Left lung (tissue), 14 donors: ENCODE measurements at places on chromosomes 12 and 14. TPM values are rescaled to one million over a fixed set of nuclear protein-coding genes. Genes with fewer than 3 reads are reported as not detected.
A peak's percentile ranks its signal among the peaks of the same experiment; 100 is the strongest.

DNA sequence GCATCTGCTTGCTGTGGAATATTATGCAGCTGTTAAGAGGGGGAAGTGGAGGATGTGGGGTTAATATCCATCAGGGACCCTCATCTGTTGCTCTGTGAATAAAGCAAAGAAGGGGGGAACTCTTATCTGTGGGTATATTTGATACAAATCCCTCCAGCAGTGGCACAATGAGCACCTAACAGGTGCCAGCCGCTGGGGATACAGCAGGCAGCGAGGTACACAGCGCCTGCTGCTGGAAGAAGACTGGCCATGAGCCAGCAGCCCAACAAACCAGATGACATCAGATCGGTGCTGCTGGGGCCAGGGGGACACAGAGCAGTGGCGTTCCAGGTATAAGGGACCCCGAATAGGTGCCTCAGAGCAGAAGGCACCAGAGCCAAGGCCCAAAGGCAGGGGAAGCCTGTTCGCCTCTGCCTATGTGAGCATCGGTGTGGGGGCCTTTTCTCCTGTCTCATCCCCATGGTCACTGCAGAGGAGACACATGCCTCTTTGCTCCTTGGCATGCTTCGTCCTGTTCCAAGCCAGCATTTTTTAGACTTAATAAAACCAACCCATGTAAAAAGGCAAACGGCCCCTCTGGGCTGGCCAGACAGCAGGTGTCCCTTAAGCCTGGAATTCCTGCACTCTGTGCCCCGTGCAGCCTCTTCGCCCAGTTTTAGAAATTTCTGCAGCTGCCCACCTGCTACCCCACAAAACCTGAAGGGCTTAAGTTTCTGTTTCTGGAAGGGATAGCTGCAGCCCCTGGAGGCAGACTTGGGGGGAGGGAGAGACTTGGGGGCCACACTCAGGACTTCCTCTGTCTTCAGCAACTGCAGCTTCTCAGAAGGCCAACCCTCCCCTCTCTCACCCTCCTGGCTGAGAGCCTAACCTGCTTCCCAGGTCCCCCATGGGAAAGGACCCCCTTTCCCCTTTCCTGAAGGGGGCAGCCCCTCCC lies 1.6 kb upstream of the CKB start:
- H3K27me3 ChIP-seq: peaks cover 8% of the 10 kb centered on the region
- no peak overlapping the region for H3K4me3 ChIP-seq
- DNase-seq: no peak

DNA sequence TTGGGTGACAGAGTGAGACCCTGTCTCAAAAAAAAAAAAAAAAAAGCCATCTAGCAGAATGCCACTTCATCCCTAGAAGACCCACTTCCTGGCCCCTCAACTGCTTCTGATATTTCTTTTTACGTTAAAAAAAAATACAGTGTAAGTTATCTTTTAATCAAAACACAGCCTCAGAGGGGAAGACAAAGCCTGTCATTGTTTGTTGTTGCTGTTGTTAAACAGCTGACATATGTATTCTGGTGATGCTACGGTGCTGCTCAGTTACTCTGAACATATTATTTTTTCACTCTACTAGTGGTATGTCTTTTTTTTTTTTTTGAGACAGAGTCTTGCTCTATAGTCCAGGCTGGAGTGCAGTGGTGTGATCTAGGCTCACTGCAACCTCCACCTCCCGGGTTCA lies 75.4 kb downstream of the PAPLN start:
- no peak overlapping the region for H3K27ac ChIP-seq
- no peaks in the 10 kb centered on the region for H3K36me3 ChIP-seq
- H3K4me1 ChIP-seq: peaks cover 26% of the 10 kb centered on the region
- no peak for DNase-seq
- no peaks in the 10 kb centered on the region for H3K27me3 ChIP-seq

- no peak overlapping the region for H3K27ac ChIP-seq
- no peaks in the 10 kb centered on the region for H3K4me1 ChIP-seq
- no peak for DNase-seq
- no peaks in the 10 kb centered on the region for H3K27me3 ChIP-seq
- no peak overlapping the region for H3K4me3 ChIP-seq
Measured at GRCh38 chr14:31326111-31326510, 94.2 kb downstream of the HEATR5A start.

DNA sequence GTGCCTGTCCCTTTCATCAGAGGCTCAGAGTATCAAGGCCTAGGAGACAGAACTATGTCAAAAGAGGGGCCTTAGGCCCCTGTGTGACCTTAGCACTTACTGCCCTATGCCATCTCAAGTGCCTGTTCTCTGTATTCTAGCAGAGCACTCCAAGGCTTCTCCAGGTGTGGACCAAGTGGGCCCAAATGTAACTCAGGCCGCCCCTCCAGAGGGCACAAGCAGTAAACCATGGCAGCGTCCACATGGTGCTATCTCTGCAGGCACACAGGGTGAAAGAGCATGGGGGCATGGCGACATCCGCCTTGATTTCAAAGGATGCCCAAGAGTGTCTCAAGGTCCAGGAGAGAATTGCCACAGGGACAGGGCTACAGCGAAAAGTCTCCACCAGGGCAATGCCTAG lies 628.7 kb downstream of the RPS29 start:
- H3K27me3 ChIP-seq: no peaks in the 10 kb centered on the region
- no peak overlapping the region for H3K27ac ChIP-seq
- H3K36me3 ChIP-seq: no peaks in the 10 kb centered on the region
- no peak overlapping the region for H3K4me3 ChIP-seq

GRCh38 chr12:58241099-58241498 lies 299.7 kb downstream of the ATP23 start:
- H3K27me3 ChIP-seq: no peaks in the 10 kb centered on the region
- no peaks in the 10 kb centered on the region for H3K4me1 ChIP-seq
- no peaks in the 10 kb centered on the region for H3K36me3 ChIP-seq
- no peak for DNase-seq
- H3K4me3 ChIP-seq: no peak overlapping the region

GRCh38 chr14:50871914-50872732 lies at the start of gene ABHD12B:
ABHD12B (plus strand) TSS chr14:50872053; CDS start chr14:50872175, 122 bp downstream.
- H3K36me3 ChIP-seq: no peaks in the 10 kb centered on the region
- peak; percentile 84 for DNase-seq
- peaks cover 21% of the 10 kb centered on the region for H3K27me3 ChIP-seq
- H3K27ac ChIP-seq: no peak within 1 kb of the TSS
- H3K4me3 ChIP-seq: no peak within 1 kb of the TSS

- no peaks in the 10 kb centered on the region for H3K4me1 ChIP-seq
- no peaks in the 10 kb centered on the region for H3K27me3 ChIP-seq
- H3K36me3 ChIP-seq: no peaks in the 10 kb centered on the region
- no peak for DNase-seq
- H3K4me3 ChIP-seq: no peak overlapping the region
Measured at GRCh38 chr14:47439953-47440352, 235.5 kb downstream of the MDGA2 start.

DNA sequence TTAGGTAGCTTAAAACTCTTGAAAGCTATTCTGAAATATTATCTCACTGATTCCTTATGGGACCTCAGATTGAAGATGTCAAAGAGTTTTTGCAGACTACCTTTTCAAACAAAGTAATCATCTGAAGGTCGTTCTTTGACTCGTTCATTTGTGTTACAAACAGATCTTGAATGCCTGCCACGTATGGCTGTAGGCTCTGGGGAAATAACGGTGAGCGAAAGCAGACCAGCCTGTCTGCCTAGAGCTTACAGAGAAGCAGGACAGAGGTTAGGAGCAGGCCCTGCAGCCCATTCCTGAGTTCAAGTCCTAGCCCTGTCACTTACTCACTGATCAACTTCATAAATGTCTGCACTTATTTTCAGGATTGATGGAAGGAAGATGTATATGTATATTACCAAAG lies 83.6 kb downstream of the FLRT2 start:
- no peak overlapping the region for H3K4me3 ChIP-seq
- no peaks in the 10 kb centered on the region for H3K4me1 ChIP-seq
- H3K36me3 ChIP-seq: no peaks in the 10 kb centered on the region
- DNase-seq: no peak
- H3K27ac ChIP-seq: no peak overlapping the region
- no peaks in the 10 kb centered on the region for H3K27me3 ChIP-seq

DNA sequence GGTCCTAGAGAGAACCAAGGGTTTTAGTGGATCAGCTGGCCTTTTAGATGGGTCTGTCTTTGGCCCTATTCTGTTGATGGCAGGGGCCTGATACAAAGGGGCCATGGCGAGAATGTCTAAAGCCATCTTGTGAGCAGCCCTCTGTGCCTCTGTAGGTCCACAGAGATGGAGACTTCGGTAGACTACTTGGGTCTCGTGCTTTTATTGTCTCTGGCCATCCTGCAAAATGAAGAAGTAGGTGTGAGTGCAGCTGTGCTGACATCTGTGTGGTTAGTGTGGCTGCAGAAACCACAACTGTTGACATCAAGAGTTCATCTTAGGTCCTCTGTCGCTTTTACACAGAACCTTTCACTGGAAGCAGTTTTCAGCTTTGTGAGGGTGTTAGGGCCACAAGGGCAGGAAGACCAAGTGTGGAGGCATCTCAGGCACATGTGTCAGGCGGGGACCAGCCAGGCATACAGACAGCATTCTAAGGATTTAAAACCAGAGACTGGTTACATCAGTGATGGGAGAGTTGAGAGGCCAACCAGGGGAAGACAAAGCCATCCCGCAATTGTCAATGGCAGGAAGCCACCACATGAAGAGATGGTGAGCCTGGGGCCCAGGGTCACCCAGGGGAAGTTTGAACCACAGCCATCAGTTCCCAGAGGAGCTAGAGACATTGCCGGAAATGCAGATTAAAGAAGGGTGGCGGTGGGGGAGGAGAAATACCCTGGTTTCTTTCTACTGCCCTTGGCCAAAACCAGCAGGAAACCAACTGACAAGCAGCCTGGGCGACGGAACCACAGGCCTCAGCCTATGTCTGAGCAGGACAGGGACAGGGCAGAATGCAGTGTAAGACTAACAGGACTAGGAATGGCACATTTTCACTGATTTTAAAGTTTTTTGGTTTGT lies 13.0 kb upstream of the TPCN1 start:
- peak overlapping the region; percentile 82 for H3K27ac ChIP-seq
- no peaks in the 10 kb centered on the region for H3K27me3 ChIP-seq
- H3K36me3 ChIP-seq: no peaks in the 10 kb centered on the region
- H3K4me1 ChIP-seq: peaks cover 7% of the 10 kb centered on the region
- no peak overlapping the region for H3K4me3 ChIP-seq

GRCh38 chr14:54805445-54806322 lies 96.9 kb downstream of the GCH1 start:
- H3K36me3 ChIP-seq: no peaks in the 10 kb centered on the region
- no peaks in the 10 kb centered on the region for H3K27me3 ChIP-seq
- DNase-seq: peak; percentile 91
- no peak overlapping the region for H3K27ac ChIP-seq
- no peak overlapping the region for H3K4me3 ChIP-seq

GRCh38 chr12:66453120-66453519 lies 150.8 kb downstream of the HELB start:
- no peak overlapping the region for H3K27ac ChIP-seq

DNA sequence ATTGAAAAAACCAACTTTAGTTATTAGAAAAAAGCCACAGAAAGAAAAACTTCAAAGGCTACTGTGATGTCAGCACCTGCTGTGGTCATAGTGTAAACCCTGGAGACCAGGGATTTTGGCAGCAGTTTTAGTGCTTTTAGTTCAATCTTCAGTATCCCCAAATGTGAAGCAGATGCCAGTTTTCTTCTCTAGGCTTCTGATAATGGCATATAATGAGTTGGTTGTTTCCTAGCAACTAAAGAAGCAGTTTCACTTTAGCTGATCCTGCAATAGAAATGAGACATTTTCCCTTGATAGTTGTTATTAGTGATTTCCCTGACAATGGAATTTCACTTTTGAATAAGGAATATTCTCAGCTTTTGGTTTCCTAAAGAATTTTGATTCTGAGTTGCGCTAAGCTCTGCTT lies 131.2 kb downstream of the NUBPL start:
- no peak for DNase-seq
- no peak overlapping the region for H3K27ac ChIP-seq
- H3K27me3 ChIP-seq: no peaks in the 10 kb centered on the region

DNA sequence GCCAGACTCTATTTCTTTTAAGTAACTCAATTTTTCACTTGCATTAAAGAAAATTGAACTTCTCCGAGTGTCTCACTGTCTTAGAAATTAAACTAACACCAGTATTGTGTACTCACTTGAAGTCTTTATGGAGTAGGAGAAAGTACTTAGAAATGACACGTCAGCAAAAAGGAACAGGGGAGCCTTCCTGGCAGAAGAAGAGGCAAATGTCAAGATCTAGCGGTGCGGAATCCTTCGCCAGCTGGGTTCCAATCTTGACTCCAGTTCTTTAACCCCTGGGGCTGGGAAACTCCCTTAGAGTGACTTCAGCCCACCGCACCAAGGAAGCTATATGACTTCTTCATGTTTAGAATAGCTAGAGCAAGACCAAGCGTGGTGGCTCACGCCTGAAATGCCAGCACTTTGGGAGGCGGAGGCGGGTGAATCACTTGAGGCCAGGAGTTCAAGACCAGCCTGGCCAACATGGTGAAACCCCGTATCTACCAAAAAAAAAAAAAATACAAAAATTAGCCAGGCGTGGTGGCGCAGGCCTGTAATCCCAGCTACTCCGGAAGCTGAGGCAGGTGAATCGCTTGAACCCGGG lies 34.4 kb downstream of the WBP11 start:
- H3K27ac ChIP-seq: peak overlapping the region; percentile 95
- no peaks in the 10 kb centered on the region for H3K36me3 ChIP-seq
- no peaks in the 10 kb centered on the region for H3K27me3 ChIP-seq
- H3K4me1 ChIP-seq: no peaks in the 10 kb centered on the region
- H3K4me3 ChIP-seq: peak overlapping the region; percentile 79
- peak; percentile 42 for DNase-seq

- no peaks in the 10 kb centered on the region for H3K36me3 ChIP-seq
- H3K27me3 ChIP-seq: no peaks in the 10 kb centered on the region
- no peak overlapping the region for H3K4me3 ChIP-seq
Measured at GRCh38 chr14:36134038-36134437, 42.5 kb downstream of the PTCSC3 start.

- H3K36me3 ChIP-seq: no peaks in the 10 kb centered on the region
- no peak overlapping the region for H3K27ac ChIP-seq
- no peak overlapping the region for H3K4me3 ChIP-seq
- no peak for DNase-seq
Measured at GRCh38 chr12:17489452-17489851, 600.5 kb downstream of the RERGL start.

DNA sequence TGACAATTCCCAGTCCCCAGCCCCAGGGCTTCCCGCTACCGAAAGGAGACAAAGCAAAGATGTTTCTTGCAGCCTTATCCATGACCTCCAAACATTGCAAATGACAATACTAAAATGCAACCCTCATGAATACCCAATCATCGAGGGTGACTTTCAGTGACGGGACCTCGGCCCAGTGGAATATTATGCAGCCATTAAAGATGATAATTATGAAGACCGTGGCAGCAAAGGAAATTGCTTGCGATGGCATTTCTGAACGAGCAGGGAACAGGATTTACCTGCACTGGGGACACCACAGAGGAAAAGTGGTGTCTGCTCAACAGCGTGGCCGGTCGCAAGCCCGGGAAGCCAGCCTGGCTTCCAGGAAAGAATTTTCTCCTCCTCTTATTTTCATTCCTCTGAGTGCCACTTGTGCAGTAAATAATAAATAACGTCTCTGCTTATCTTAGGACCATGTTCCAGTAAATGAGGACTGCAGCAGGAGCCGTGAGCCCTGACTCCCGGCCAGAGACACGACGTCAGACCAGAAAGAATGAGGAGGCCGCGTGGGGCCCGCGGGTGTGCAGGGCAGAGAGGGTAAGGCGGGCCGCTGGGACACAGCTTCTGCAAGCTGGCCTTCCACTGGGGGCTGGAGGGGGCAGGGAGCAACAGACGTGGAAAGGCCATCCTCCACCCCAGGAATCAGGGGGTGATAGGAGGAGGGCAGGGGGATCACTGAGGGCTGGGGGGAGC lies 6.6 kb downstream of the C14orf180 start:
- H3K4me1 ChIP-seq: no peaks in the 10 kb centered on the region
- no peak overlapping the region for H3K4me3 ChIP-seq
- H3K36me3 ChIP-seq: no peaks in the 10 kb centered on the region
- no peak for DNase-seq

HELB gene
- total RNA-seq: 3.8 TPM

RHOJ gene
- total RNA-seq: 32.7 TPM

MYBPC1 gene
- 0.06 TPM for total RNA-seq

TAS2R9 gene
- not detected for total RNA-seq

CD63 gene
- 1,766 TPM for total RNA-seq

KIF5A gene
- 0.38 TPM for total RNA-seq

SIX1 gene
- not detected for total RNA-seq
